ENCODE measurements at places on chromosomes 3 and 15.
A peak's percentile ranks its signal among the peaks of the same experiment; 100 is the strongest.

DNA sequence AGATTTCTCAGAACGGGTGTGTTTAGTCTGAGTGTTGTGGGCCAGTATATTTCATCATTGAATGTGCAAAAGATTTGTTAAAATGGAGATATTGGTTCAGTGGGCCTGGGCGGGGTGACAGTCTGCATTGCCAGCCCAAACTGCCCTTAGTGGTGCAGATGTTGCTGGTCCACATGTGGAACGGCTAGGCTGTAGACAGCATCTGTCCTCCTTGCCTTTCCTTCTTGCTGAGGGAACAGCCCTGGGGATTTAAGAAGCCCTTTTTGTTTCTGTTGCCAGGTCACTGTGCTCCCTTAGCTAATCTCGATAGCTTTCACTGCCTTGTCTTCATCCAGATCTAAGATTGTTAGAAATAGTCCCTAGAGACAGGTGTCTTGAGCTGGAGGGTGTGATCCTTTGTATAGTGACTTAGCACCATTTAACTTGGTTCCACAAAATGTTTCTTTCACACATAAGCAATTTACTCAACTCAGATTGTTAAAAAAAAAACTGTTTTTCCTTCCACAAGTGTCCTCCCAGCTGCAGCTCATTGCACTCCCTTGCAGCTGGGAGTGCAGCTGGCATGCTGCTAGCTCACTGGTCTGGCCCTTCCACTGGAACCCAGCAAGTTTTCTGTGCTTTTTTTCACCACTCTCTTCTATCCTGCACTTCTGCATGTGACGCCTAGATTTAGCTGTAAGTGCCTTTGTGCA is 37.5 kb downstream of the GAP43 start:
- no peak for DNase-seq

DNA sequence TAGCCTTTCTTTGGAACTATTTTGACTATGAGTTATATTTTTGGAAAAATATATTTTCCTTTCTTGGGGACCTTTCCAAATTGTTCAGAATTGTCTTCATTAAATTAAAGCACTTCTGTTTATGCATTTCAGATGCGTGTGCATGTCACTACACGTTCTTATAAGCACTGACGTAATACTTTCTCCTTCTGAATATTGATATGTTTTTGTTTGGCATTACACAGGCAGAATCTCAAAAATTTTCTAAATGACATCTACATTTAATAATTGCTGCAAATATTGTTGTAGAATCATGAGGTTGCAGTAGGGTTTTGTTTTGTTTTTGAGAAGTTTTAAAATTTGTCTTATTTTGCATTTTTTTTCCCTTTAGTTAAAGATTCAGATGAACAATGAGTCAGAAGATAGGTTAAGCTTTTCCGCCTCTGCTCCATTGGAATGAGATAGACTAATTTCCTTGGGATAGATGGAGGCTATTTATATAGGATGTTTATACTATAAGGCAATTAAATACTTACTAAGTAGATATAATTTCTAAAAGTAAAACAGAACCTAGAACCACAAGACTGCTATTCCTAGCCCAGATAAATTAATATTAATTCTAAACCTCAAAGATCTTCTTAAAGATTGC is 110.8 kb downstream of the MBNL1 start:
- DNase-seq, result no peak

DNA sequence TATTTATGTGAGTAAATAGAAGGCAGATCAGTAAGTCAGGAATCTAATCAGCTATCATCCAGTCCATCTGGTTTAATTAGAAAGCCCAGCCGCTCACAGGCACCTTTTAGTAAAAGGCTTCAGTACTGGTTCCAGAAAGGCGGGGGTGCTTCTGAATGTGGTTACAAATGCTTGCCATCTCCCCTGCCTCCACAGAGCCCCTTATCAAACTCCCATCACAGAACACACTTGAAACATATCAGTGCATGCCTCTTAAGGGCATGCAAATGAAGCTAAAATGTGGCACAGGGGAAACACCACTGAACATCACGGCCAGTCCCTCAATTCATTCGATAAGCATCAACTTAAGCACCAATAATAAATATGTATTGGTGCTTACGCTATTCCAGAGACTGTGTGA is 261.4 kb downstream of the RORA start:
- DNase-seq, result no peak

GRCh38 chr15:34588046-34588674 is 4.7 kb upstream of the GOLGA8B start:
- DNase-seq, result peak; percentile 80

GRCh38 chr15:63797901-63798300 is 35.8 kb downstream of the HERC1 start:
- no peak for DNase-seq
